ENCODE measurements at places on chromosomes 3 and 15.

- DNase-seq: no peak
Observed at GRCh38 chr15:84099181-84099580, 136.4 kb upstream of the GOLGA6L4 start.

GRCh38 chr3:42443292-42443691 lies 32.9 kb upstream of the LYZL4 start:
- DNase-seq: peak; percentile 1

DNA sequence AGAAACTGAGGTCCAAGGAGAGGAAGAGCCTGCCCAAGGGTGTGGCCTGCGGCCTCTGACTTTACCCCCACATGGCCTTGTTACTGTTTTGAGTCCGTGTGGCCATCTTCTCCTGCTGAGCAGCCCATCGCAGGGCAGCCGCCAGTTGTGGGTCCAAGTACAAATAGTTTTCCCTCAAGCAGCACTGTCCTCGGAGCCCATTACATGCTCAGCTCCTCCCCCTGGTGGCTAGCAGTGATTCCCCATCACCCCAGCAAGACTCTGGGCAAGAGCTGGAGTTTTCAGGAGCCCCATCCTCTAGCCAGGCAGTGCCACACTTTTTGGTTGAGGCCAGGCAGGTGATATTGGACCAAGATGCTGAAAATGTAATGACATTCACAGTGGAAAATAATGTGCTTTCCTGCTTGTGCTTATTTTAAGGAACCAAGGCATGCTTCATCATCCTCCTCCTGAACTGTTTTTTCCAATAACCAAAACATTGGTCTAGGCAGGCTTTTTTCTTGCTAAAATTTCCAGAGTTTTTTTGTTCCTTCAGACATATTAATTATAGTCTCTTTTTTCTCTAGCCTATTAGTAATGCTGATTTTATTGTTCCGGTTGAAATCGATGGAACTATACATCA lies 23.2 kb upstream of the VILL start:
- peak; percentile 57 for DNase-seq

GRCh38 chr15:38670128-38671005 lies 105.8 kb upstream of the RASGRP1 start:
- no peak for DNase-seq

- no peak for DNase-seq
Observed at GRCh38 chr3:98972720-98973119, 71.2 kb upstream of the DCBLD2 start.

DNA sequence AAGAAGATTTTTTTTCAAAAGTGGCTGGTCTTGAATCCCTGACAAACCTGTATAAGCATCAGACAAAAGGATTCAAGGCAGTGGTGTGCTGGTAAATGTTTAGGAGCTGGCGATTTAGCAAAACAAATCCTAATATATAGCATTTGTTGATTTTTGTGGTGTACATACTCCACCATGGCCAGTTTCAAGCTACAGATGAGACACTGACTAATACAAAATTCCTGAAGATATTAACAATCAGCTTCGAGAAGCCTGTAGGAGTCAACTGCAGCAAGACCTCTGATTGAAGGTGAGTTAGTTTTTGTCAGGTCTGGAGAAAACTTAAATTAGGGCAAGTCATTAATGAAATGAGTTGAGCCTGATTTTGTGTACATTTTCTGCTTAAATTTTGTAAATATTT lies 6.7 kb downstream of the STRIT1 start:
- no peak for DNase-seq

- no peak for DNase-seq
Observed at GRCh38 chr3:99505200-99505599, 133.2 kb upstream of the COL8A1 start.

DNA sequence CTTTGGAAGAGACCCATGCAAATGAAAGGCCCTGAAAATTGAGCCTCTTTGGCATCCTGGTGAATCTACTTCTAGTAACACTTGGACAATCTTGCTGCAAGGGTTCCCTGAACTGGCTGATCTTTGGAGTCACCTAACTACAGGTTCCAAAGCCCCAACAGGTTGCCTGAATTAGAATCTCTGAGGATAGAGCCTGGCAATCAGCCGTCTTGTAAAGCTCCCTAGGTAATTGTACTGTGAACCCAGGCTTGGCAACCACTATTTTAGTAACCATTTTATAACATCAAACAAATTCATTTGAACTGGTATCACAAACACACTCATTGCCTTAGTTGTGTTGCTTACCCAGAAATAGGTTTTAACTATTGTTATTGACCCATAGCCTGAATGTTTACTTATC lies 20.1 kb downstream of the PAQR9 start:
- DNase-seq: no peak

- no peak for DNase-seq
Observed at GRCh38 chr3:13110678-13111116, 37.5 kb upstream of the IQSEC1 start.

- no peak for DNase-seq
Observed at GRCh38 chr3:156626104-156626503, 48.3 kb upstream of the TIPARP start.

GRCh38 chr3:30248423-30248822 lies 358.0 kb upstream of the TGFBR2 start:
- DNase-seq: peak; percentile 34

- no peak for DNase-seq
Observed at GRCh38 chr3:126956361-126956760, 26.6 kb upstream of the PLXNA1 start.
